ENCODE measurements at places on chromosomes 7 and 10. TPM values are rescaled to one million over a fixed set of nuclear protein-coding genes. Genes with fewer than 3 reads are reported as not detected.

- DNase-seq, result no peak
These were observed 3.1 kb upstream of the C10orf90 start for GRCh38 chr10:126673565-126673964.

Gene C10orf95
- total RNA-seq, result not detected

- peak; percentile 85 for DNase-seq
These were observed 126.5 kb downstream of the FAM107B start for GRCh38 chr10:14648005-14648765.

- no peak for DNase-seq
These were observed 107.5 kb downstream of the ADAM22 start for GRCh38 chr7:88041583-88041982.

Gene MYL10
- not detected for total RNA-seq

Gene CPA2
- not detected for total RNA-seq

DNA sequence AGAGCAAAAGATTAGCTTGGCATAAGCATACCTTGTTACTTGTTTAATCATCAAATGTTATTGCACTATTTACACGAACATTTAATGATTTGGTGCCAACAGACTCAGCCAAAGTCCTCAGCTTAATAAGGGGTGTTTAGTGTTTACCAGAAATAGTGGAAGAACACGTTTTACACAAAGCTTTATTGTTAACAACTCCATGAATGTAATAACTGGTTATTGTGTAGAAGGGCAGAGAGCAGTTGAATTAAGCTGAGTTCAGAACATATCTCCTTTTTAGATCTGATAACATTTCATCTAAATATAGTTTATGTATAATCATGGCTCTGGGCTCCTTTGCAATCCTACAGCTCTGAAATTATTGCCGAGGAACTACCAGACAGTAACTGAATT lies 99.1 kb downstream of the CABCOCO1 start:
- no peak for DNase-seq

DNA sequence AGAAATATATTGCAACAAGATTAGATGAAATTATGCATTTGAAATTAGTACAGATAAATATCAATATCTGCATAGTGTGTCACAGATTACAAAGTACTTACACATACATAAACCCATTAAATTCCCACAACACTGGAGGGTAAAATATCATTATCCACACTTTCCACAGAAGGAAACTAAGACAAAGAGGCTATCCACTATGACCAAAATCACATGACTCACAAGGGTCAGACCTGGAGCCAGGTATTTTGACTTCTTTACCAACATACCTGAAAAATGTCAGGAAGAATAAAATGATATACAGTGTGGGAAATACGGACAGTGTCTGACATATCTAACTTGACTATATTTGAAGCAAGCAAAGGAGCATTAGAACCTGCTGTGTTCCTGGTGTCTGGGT lies 34.1 kb downstream of the HYCC1 start:
- no peak for DNase-seq

DNA sequence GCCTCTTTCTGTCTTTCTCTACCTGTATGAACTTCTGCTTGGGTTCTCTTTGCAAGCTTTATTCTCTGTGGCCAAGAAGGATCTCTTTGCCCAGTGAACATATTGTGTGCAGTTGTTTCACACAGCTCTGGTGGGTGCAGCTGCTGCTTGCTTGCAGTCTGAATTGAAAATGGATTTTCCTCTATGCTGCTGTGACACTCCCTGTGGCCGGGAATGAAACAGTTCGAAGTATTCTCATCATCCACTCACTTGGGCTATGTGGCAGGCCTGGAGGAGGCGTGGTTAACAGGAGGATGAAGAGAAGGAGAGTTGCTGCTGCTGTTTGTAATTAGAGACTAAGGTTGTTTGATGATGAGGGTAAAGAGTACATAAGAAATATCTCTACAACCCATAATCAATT lies 28.4 kb upstream of the ITGA8 start:
- peak; percentile 12 for DNase-seq

- DNase-seq, result no peak
These were observed 6.2 kb downstream of the GPRIN2 start for GRCh38 chr10:46550076-46550790.

GRCh38 chr10:43923328-43923727 lies 274.6 kb upstream of the ZNF32 start:
- no peak for DNase-seq

DNA sequence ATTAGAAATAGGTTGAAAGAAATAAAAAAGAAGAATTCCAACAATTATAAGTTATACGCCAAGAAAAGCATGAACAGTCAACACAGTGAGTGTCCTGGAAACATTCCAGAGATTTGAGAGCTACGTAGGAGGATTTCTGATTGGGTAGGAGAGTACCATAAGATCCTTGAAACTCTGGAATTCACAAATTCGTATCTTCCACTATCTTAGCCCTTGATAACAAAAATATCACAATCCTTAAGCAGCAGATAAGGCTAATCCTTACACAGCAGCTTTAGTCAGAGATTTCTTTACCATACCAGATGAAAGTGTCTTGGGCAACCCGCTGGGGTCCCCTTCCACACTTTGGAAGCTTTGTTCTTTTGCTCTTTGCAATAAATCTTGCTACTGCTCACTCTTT lies 8.2 kb downstream of the TPK1 start:
- no peak for DNase-seq

- no peak for DNase-seq
These were observed 303.0 kb upstream of the DKK1 start for GRCh38 chr10:52011118-52011517.

DNA sequence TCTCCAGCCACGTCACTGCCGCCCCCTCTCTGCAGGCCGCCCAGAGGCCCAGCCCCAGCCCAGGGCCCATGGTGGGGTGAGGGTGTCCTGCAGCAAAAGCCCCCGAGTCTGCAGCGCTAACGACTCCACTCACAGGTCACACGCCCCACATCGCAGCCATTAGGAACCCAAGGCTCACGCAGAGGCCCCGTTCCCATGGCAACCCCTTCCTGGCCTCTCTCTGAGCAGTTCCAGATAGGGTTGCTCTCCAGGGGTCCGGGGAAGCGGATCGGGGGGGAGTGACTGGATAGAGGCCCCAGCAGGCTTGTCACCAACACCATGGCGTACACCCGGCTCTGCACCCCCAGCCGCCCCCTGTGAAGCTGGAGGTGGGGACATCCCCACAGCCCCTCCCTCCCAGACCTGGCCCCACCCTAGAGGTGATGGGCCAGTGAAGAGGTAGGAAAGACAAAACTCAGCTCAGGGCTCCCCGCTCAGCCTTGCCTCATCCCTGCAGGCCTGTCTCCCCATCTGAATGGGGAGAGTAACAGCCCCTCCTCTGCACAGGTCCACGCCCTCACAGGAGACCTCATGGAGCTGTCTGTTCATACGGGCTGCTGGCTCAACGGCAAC lies 41.2 kb downstream of the TNRC18 start:
- DNase-seq, result no peak

DNA sequence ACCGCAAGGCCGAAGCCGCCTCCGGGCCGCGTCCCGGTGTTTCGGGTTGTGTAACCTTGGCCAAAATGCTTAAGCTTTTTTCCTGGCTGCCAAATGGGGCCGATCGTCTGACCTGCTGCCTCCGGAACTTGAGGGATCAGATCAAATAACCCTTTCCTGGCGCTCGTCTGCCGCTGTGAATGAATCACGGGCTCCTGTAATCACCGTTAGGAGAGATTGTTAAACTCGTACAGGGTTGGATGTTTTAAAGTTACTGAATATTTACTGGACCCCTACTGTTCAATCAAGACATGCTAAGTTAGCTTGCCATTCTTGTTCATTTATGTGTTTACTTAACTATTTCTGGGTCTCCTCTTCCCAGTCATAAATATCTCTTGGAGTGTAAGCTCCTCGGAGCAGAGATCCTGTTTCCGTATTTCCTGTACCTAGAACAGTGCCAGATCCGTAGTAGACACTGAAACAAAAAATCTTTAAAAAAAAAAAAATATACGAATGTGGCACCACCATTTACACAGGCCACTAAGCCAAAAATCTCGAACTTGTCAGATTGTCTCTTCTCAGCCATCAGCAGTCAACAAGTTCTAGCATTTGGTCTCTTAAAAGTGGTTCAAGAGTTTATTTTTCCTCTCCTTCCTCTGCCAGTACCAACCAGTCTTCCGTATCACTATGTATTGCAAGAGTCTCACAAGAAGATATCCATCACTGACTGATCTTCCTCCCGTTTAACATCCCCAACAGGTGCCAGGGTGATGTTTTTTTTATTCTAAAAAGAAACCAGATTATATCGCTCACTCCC lies 650 bp upstream of the TM9SF3 start:
- peak; percentile 82 for DNase-seq

GRCh38 chr10:24858288-24859270 lies 93.8 kb downstream of the PRTFDC1 start:
- DNase-seq, result peak; percentile 28
